ENCODE measurements at places on chromosomes 2 and 18.
A peak's percentile ranks its signal among the peaks of the same experiment; 100 is the strongest.

GRCh38 chr18:43571078-43571689 lies 293.9 kb upstream of the SYT4 start:
- DNase-seq: peak; percentile 52

- peak; percentile 3 for DNase-seq
Measured at GRCh38 chr2:226115102-226115831, 684.4 kb downstream of the IRS1 start.

DNA sequence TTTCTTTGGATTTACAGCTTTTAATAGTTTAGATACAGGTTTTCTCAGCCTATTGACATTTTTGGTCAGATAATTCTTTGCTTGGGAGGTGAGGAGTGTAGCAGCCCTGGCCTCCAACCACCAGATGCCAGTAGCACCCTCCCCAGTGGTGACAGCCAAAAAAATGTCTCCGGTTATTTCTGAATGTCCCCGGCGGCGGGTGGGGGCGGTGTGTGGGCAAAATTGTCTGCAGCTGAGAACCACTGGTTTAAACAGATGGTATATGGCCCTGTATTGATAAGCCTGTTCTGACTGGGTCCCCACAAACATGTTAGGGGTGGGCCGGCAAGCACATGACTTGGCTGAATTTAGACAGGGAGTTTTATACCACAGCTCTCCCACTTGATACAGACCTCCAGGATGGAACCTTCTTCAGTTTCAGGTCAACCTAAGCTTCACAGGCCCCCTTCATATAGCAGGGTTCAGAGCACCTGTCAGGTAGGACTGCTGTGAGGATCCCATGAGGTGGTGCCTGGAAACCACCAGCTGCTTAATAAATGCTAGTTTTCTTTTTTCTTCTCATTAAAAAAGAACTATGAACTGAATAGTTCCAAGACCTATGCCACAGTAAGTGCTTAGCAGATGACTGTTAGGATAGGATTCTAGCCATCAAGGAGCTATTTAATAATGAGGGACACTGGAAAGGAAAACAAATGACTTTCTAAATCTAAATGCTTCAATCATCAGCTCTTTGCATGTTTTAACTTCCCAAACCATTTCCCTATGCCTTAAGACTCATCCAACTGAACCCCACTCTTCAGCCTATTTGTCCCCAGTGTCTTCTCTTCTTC lies 18.1 kb downstream of the LPIN2 start:
- peak; percentile 79 for DNase-seq

- no peak for DNase-seq
Measured at GRCh38 chr2:68172990-68173700, 15.5 kb downstream of the PNO1 start.

GRCh38 chr2:29201979-29202378 lies 86.8 kb downstream of the CLIP4 start:
- DNase-seq: no peak

- DNase-seq: peak; percentile 30
Measured at GRCh38 chr2:129396980-129397599, 582.4 kb upstream of the RAB6C start.

Data from activated CD4-positive, alpha-beta T cell treated with anti-CD3 and anti-CD28 coated beads, Interleukin-2, Interleukin-6, amounts not matched to agents 100 ng/mL and 50 ng/mL, durations not matched to agents 16 hours and 8 hours (primary cell).